IPS DF 19.7 (cell line): ENCODE measurements at places on chromosomes 11 and 22.

DNA sequence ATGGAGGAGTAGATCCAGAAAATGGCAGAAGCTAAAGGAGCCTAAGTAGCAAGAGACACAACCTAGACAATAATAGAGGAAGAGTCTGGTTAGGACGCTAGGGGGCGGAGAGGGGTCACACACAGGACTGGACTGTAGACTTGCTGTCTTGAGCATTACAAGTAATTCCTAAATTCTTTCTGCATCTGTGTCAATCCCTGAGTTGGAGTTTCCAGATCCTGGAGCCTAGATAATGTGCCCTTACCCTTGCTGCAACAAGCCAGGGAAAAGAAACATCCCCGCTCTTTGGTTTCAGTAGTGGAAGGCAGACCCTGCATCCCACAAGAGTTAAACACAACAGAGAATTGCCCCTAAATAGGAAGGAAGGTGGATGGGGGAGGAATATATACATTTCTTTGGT, 14.9 kb upstream of the CCDC73 start:
- peak; percentile 54 for DNase-seq

GRCh38 chr11:92347454-92347853, 122.8 kb downstream of the FAT3 start:
- no peak for DNase-seq

GRCh38 chr11:117217141-117218084, 14.5 kb downstream of the PCSK7 start:
- no peak for DNase-seq

GRCh38 chr11:85595285-85595884, 31.8 kb downstream of the DLG2 start:
- DNase-seq: no peak

DNA sequence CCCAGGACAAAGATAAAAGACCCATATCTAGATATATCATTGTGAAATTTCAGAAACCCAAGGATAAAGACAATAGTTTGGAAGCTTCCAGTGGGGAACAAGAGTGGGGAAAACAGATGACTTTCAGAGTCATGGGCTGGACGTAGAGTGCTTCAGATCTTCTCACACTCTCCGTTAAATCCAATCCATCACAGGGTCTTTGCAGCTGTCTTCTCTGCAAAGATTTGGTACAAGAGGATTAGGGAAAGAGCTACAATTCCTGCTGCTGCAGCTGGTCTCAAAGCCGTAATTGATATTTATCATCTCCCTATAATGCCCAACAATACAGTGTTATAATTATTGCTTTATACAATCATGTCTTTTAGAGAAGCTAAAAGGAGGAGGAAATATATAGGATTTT, 63.4 kb upstream of the CLPB start:
- DNase-seq: no peak

- no peak for DNase-seq
Measured at GRCh38 chr22:40432157-40432556, 61.8 kb downstream of the SGSM3 start.

GRCh38 chr22:21457023-21457787, 10.0 kb upstream of the TMEM191C start:
- no peak for DNase-seq

GRCh38 chr11:68670208-68670992, 13.9 kb upstream of the GAL start:
- DNase-seq: peak; percentile 35

DNA sequence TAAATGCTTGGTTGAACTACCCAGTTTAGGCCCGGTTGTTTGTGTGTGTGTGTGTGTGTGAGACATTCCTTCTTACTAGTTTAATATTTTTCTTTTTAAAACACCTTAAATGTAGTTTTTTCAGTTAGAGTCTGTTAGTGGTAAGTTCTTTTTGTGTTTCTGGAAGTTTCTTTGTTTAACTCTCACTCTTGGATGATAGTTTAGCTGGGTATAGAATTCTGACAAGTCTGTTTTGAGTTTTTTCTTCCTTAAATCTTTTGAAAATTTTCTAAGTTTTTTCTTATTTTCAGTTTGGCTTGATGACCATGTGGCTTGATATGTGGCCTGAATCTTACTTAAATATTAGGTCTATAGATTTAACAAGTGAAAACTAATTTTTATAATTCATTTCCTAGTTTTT, 60.1 kb downstream of the PDE3B start:
- DNase-seq: no peak

- no peak for DNase-seq
Measured at GRCh38 chr11:110793556-110793955, 81.3 kb upstream of the ARHGAP20 start.

DNA sequence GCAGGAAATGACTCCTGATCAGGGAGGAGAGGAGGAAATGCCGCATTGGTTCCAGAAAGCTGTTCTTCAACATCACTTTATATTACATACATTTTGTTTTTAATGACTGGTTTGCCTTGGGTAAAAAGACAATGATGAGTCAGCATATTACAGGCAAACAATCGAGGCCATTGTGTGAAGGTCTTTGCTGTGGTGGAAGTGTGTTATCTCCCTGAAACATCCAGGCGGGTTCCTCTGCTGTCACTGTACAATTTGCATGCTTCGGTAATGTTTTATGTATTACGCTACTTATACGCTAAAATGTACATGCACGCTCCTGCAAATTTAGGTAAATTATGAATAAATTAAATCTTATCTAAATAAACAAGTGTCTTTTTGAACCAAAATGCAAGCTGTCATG, 161.1 kb downstream of the KIRREL3 start:
- no peak for DNase-seq

GRCh38 chr11:19599681-19600080, 113.0 kb upstream of the NAV2 start:
- no peak for DNase-seq

DNA sequence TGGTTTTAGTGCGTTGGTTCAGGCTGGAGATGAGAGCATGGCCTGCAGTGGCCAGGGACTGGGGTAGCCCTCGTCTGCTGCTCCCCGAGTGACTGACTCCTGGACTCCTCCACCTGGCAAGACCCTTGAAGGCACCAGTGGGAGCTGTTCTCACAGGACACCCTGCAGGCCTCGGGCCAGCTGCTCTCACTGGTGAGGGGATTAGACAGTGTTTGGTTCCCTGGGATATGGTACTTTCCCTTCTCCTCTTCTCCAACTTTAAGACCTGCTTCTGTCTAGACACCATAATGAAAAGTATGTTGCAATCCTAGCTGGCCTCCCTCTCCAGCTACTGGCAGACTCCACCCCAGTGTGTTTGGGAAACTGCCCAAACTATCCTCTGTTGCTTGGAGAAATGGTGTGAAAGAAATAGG, 168.8 kb upstream of the CADM1 start:
- no peak for DNase-seq

DNA sequence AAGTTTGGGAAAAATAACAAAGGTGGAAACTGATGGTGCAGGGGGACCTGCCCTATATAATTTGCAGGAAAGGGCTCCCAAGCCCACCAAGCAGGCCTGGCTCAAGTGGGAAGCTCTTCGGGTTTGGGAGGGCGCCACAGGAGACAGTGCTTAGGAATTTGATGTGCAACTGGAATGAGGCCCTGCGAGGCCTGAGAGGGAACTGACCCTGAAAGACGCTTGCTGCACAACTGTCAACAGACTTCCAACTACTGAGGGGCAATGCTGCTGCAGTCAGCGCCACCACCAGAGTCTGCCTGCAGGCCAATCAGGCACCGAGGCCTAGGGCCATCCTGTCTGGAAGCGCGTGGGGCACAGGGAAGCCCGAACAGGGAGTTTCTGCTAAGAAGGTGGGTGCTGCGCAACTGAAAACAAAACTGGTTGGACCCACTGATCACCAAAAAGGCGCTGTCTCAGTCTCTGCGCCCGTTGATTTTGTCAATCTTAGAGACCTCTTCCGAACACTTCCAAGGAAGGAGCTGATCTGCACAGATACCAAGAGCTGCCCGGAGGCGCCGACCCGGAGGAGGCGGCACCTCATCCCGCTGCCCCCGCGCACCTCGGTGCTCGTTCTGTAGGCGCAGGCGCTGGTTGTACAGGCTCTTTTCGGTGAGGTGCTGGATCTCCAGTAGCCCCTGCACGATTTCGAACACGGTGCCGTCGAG, 667 bp downstream of the DGCR6L start:
- no peak for DNase-seq
